ENCODE measurements at places on chromosomes 11 and 22. TPM values are rescaled to one million over a fixed set of nuclear protein-coding genes. Genes with fewer than 3 reads are reported as not detected.

The KRTAP5-7 gene
- 0.38 TPM for total RNA-seq

The HYLS1 gene
- total RNA-seq: 4.6 TPM

The SYCE3 gene
- not detected for total RNA-seq

The MIOX gene
- not detected for total RNA-seq

The CASP4 gene
- total RNA-seq: 104 TPM

The GGTLC2 gene
- not detected for total RNA-seq

The TMEM123 gene
- 152 TPM for total RNA-seq

The DCHS1 gene
- 3.0 TPM for total RNA-seq

The NAALAD2 gene
- not detected for total RNA-seq

The MYBPC3 gene
- total RNA-seq: not detected

The CARNS1 gene
- 0.76 TPM for total RNA-seq

The OVCH2 gene
- 0.21 TPM for total RNA-seq

The TEX54 gene
- total RNA-seq: not detected

The MS4A3 gene
- not detected for total RNA-seq
